ENCODE measurements at places on chromosomes 3 and 15.

DNA sequence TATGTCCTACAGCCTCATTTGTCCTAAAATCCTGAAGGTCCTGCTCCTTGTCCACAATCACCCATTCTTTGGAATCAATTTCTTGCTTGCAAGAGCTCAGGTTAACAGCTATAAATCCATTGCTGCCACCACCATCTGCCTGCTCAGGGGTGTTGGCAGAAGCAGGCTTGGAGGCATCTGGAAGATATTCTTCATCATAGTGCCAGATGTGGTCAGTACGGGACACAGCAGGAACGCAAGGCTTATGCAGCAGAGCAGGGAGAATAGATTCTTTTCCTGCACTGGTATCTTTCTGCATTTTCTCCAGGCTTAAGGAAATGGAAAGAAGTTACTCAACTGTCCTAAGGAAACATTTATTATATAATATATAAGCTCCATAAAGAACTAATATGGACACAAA lies 38.5 kb upstream of the CDAN1 start:
- no peak for DNase-seq

DNA sequence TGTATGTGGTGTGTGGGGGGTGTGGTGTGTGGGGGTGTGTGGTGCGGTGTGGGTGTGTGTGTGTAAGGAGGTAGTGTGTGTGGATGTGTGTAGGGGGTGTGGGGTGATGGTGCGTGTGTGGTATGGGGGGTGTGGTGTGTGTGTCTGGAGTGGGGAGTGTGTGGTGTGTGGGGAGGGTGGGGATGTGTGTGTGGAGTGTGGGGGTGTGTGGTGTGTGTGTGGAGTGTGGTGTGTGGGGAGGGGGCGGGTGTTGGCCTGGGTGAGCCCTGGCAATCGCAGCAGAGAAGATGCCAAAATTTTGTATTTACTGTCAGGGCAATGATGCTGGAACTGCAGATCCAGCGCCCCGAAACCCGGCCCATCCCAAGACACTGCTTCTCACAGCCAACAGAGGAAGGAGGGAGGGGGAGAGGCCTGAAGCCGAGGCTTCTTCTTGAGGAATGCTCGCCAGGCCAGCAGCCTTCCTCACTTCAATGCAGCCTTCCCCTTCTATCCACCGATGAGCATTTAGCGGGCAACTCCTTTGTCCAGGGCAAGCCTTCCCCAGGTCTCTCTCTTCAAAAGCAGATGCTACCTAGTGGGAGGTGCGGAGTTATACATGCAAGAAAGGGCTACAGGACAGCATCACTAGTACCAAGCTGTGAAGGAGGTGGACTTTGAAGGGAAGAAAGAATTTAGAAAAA lies 11.9 kb upstream of the SRP14 start:
- no peak for DNase-seq

DNA sequence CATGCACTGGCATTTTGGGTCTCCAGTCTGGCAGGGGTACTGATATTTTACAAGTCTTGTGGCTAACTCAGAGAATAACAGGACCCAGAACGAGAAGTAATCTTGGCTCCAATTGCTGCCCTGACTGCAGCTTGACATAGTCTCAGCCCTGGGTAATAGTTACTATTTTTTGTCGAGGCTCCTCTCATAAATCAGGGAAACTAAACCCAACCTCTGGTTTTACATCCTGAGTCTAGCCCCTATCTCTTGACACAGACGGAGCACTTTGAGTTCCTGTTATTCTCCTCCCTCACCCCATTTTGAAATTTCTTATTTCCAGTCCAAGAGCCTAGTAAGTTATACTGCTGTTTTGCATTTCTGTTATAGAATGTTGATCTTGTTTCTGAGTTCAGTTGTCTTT lies 276.1 kb upstream of the GOLIM4 start:
- no peak for DNase-seq

GRCh38 chr15:74489518-74490338 lies 28.8 kb upstream of the UBL7 start:
- peak; percentile 82 for DNase-seq

DNA sequence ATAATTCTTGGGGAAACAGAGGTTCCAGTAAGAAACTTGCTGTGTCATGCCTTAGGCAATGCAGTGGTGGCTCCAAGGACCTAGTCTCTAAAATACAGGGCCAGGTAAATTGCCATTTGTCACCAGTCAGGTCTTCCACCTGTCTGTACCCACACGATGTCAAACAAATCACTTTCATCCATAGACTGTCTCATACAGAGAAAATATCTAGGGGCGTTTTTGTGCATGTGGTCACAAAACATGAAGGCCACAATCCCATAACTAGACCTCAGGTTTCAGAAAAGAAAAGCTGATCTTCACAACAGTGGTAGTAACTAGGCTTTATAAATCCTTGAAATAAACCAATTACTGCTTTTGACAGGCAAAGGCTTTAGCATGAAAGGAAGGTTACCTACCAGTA lies 92.3 kb downstream of the SLC9A9 start:
- no peak for DNase-seq

- no peak for DNase-seq
Observed at GRCh38 chr3:126358038-126358815, 1.0 kb upstream of the KLF15 start.

DNA sequence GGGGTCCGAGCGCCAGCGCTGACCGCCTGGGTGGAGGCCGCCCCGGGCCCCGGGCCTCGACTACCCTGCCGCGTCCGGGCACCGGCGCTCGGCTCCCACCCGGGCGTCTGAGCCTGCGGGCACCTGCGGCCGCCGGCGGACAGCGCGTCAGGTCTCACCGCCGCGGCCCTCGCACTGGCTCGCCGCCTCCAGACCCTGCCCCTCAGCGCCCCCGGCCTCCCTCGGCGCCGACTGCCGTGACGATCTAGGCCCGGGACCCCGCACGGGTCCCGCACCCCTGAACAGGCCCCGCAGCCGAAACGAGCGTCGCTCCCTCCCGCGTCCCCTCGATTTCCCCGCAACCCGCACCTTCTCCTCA lies 297 bp downstream of the PRC1 start:
- peak; percentile 29 for DNase-seq

GRCh38 chr15:80250614-80251427 lies 1.2 kb downstream of the CTXND1 start:
- DNase-seq, result no peak

- DNase-seq, result peak; percentile 36
Observed at GRCh38 chr3:13040361-13041074, 32.7 kb downstream of the IQSEC1 start.

Measured in stimulated activated CD4-positive, alpha-beta T cell treated with anti-CD3 and anti-CD28 coated beads, Interleukin-2, amount 100 ng/mL, for 24 hours (primary cell).